NCI-H1048 (cell line): ENCODE measurements at places on chromosomes 13 and 19.

GRCh38 chr19:13181747-13182388, 31.7 kb downstream of the IER2 start:
- no peak for DNase-seq

GRCh38 chr13:28327373-28328270, 167.3 kb downstream of the FLT1 start:
- no peak for DNase-seq

DNA sequence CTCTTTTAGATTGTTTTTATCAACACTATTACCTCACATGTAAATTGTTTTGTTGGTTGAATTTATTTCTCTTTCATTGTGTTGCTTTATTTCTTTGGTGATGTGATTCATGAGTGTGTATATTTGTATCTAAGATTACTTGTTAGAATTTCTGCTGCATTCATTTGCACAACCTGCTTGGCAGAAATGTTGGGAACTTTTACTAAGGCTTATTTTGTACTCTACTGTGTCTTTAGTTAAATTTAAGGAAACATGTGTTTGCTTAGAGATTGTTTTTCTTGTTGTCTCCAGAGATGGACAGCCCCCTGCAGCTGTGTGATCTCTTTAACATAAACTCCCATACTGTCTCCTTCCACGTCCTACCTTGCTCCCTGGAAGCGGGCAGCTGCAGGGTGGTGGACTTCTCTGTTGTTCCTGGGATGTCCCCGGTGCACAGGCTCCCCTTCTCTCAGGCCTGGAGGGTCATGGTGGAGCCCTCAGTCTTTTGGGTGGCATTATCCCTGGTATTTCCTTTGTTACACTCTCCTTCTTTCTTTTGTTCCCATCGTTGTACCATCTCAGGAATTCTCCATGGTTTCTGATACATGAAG, 212.0 kb upstream of the SPRY2 start:
- no peak for DNase-seq

GRCh38 chr19:1125601-1126467, 22.0 kb downstream of the GPX4 start:
- DNase-seq: no peak

GRCh38 chr13:106621833-106622232, 53.9 kb upstream of the ARGLU1 start:
- no peak for DNase-seq

- DNase-seq: no peak
Observed at GRCh38 chr19:24055548-24055947, 31.4 kb upstream of the ZNF254 start.

GRCh38 chr13:112838842-112839117, 130.2 kb upstream of the MCF2L start:
- no peak for DNase-seq

DNA sequence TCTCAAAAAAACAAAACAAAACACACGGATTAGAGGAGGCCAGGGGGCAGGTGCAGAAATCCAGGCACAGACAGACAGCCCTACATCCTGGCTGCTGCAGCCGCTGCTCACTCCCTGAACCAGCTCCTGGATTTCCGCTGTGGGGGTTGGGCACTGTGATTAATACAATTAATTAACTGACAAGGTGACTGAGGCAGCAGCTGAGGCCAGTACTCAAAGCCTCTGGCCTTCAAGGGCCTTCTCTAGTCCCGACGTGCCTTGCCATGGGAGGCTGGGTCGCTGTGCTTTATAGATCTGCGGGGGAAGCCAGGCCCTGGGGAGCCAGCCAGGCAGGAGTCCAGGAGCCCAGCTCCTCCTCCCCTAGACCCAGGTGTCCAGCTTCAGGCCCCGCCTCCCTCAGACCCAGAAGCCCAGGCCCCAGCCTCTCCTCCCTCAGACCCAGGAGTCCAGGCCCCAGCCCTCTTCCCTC, 4.6 kb downstream of the NECTIN2 start:
- DNase-seq: no peak

DNA sequence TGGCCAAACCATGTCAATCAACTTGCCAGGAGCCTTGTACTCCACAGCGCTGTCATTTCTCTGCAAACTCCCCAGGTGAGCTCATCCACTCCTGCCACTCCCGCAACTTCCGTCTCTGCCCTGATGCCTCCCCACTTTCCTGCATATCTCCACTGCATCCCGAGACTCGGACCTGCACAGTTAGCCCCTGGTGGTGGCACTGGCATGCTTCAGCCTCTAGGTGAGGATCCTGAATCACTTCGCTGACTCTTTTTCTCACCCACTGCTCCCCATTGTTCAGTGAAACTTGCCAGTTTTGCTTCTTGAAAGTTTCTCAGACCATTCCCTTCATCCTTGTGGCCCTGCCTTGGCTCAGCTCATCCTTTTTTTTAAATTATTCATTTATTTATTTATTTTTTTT, 3.4 kb upstream of the CTU1 start:
- DNase-seq: no peak

DNA sequence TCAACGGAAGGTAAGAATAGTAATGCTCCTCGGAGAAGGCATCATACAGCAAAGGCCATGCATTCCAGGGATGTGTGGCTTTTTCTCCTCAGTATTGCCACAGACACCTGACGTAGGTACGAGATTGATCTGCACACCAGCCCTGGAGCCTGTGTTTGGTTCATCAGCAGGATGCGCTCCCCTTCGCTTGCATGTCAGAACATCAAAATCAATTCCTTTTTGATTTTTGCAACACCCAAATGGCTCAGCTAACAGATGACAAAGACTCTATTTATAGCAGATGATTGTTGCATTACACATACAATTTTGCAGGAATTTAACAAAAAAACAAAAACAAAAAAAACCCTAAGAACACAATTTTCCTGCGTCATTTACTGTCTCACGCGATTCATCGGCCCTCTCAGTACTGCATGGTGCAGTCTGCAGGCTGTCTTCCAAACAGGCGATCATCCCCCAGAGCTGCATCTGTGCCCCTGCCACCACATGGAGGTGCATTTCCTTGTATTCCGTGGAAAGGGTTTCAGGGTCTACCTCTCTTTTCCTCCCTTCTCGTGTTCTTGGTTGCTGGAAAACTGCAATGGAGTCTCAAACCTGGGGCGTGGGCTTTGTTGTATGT, 207.3 kb downstream of the TEX29 start:
- DNase-seq: no peak

- peak; percentile 77 for DNase-seq
Observed at GRCh38 chr19:47274071-47274890, at the start of gene INAFM1. TSS of gene INAFM1 (plus strand) at chr19:47274885. CDS start at chr19:47274920, 35 bp downstream.

DNA sequence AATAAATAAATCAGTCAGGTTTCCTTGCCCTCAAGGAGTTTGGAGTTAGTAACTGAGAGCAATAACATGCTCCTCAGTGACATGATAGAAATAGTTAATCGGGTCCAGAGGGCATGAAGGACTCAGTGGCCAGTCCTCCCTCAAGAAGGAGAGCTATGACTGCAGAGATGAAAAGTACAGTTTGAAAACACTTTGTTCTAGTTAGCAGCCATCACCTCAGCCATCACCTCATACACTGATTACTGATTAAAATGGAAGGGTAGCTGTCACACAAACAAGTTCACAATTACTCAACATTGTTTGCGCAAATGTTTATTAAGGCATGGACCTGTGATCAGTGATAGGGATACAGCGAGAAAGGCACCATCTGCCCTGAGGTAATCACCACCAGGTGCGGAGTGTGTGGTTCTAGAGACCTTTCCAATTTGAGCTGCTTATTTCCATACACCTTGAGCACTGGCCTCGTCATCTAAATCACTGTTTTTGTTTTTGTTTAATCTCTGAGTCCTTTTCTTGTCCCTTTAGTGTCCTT, 85.3 kb upstream of the RAP2A start:
- DNase-seq: no peak

- DNase-seq: no peak
Observed at GRCh38 chr13:52806029-52806428, 42.4 kb downstream of the PCDH8 start.

DNA sequence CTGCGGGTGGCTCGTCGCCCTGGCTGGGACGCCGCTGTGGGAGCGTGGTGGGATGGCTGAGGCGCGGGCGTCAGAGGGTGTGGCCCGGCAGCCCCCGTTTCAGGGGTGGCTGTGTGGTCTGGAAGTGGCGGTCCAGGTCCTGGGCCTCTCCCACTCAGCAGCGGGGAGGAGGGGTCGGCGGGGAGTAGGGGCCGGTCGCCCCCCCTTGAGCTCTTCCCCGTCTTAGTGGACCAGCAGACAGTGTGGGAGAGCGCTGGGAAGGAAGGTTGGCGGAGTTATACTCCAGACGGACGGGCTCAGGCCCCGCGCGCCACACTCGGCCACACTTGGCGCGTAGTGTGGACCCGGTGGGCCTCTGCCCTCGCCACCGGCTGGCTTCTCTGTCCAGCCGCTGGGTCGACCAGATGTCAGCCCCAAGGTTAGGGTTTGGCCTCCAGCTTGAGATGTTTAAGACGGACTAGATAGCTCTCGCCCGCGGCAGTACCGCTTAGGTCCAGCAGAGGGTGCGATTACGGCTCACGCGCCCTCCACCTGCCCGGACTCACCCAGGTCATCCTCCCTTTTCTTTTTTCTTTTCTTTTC, 21.7 kb upstream of the ZNF429 start:
- no peak for DNase-seq

- DNase-seq: peak; percentile 72
Observed at GRCh38 chr19:39328046-39328705, 7.5 kb upstream of the LRFN1 start.

GRCh38 chr13:110993788-110994187, 78.9 kb upstream of the ANKRD10 start:
- no peak for DNase-seq

DNA sequence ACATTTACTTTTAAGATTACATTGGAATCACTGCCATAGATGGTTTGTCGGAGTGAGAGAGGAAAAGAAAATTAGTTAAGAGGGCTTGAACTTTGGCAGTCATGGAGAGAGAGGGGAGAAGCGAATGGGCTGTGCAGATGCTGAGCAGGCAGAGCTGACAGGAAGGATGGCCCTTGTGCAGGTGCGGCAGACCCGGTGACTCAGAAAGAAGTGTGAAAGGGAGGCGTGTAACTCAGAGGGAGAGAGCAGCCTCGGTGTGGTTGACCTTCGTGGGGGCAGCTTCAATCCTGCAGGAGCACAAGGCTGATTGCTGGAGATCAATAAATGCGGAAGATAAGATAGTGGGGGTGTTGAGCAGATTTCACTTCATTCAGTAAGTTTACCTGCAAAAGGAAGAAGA, 76.9 kb downstream of the TNFSF13B start:
- DNase-seq: no peak

DNA sequence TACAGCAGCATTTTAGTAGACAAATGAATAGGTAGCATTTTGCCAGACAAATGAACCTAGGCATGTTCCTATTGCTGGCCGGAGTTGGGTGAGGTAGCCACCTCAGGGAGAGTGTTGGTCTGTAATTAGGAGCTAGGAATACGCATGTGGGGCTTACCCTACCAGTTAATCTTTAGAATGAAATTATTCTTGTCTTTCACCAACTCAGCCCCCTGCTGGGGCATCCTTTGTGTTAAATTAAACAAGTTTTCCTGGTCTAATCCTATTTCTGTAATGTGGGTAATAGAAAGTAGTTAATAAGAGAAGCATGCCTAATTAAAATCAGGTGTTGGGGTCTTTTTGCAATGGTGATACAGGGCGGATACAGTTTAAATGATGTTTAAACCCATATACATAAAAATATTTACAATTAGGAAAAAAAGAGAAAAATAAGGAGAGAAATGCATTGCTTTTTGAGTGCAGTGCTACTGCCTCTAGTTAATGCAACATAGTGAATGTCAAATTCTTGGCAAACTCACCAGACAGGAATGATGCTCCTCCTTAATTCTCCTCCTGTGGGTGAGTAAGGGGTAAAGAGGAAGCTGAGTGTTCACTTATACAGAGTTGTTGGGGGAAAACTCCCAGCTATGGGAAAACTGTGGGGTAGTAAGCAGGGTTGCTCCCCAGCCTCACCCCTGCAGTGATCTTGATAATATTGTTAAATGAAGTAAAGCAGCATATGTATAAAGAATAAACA, 276.4 kb upstream of the EDNRB start:
- no peak for DNase-seq

- no peak for DNase-seq
Observed at GRCh38 chr19:37905946-37906868, at the start of gene WDR87. TSS of gene WDR87 (minus strand) at chr19:37906594. CDS start at chr19:37898239, 8,355 bp downstream.

DNA sequence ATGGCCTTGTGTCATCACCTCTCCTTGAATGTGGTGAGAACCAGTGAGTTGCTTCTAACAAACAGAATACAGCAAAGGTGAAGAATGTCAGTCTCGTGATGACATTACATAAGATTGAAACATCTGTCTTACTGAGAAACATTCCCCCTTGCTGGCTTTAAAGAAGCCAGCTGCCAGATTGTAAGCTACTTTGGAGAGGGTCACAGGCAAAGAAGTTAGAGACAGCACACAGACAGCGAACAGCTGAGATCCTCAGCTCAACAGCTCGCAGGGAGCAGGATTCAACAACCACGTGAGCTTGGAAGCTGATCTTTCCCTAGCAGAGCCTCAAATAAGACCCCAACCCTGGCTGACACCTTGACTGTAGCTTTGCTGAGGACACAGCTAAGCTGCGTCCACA, 367.9 kb downstream of the LIG4 start:
- DNase-seq: no peak

DNA sequence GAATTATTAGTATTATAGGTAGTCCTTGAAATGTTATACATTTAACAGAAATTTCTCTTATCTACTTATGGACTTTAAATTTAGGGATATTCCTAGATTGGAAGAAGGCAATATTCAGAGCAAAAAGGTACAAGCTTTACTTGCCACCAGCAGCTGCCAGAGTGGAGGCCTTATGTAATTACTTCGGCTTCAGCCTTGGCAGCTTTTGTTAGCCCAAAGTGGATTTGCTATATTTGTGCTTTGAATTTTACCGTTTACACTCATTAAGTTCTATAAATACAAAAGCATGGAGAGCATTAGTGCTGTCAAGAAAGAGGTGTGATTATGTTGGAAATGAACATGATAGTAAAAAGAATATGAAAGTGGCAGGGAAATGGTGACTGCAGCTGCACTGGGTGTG, 319.9 kb downstream of the ATP8A2 start:
- DNase-seq: no peak

DNA sequence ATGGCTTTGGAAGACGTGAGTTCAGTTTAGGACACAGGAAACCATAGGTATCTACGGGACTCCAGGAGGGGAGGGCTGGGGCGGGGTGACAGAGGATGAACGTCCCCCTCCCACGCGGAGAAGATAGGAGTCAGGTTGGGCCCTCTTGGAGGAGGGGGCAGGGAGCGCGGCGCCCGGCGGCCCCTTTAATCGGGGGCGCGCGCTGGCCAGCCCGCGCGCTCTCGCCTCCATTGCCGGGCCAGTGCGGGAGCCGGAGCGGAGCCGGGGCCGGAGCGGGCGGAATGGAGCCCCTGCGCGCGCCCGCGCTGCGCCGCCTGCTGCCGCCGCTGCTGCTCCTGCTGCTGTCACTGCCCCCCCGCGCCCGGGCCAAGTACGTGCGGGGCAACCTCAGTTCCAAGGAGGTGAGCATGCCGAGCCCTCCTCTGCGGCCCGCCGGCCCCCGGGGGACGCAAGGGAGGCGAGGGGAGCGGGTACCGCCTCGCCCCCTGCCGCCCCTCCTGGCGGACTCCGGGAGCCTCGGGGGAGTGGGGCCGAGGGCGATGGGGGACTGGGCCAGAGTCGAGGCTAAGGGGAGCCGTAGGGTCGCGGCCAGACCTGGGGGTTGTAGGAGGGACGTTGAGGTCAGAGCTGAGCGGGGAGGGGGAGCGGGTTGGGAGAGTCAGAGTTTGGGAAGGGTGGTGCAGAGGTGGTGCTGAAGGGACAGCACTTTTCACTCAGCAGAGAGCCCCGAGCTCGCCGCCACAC, at the start of gene TMEM145:
TMEM145 (plus strand) TSS at position 214 of the 744 bp plus-strand sequence; CDS start at position 282, 68 bp downstream.
- DNase-seq: no peak
